ENCODE measurements at places on chromosomes 13 and 19.

DNA sequence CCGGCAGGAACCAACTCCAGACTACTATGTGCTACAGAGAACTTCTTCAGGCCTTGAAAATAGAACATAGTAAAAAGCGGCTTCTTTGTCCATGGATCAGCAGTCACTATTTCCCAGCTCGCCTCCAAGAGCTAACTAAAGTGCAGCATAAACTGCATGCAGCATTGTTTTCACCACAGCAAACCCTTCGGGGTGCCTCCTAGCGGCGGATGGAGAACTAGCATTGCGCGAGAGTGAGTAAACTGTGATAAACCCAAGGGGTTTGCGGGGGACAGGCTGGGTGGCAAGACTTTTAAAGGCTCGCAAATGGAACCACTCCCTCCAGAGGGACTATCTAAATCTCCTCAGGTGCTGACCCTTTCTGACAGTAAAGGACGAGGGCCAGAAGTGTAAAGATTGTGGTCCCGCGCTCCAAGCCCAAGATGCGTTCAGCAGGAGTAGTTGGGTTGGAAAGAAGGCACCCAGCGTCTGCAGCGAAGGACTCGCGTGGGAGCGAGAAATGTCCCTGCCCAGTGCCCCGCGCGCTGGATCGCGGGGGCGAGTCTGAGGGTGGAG, 21.5 kb upstream of the SGCG start:
- DNase-seq = no peak

DNA sequence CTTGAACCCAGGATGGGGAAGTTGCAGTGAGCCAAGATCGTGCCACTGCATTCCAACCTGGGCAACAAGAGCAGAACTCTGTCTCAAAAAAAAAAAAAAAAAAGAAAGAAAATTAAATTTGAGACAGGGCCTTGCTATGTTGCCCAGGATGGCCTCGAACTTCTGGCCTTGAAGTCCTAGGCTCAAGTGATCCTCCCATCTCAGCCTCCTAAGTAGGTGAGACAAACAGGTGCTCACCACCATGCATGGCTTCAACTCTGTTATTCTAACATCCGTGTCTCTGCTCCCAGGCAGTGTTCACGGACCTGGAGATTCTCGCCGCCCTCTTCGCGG, 40.3 kb downstream of the PDE4A start:
- DNase-seq = no peak

GRCh38 chr13:74575729-74576125, 441.5 kb upstream of the KLF12 start:
- peak; percentile 64 for DNase-seq

DNA sequence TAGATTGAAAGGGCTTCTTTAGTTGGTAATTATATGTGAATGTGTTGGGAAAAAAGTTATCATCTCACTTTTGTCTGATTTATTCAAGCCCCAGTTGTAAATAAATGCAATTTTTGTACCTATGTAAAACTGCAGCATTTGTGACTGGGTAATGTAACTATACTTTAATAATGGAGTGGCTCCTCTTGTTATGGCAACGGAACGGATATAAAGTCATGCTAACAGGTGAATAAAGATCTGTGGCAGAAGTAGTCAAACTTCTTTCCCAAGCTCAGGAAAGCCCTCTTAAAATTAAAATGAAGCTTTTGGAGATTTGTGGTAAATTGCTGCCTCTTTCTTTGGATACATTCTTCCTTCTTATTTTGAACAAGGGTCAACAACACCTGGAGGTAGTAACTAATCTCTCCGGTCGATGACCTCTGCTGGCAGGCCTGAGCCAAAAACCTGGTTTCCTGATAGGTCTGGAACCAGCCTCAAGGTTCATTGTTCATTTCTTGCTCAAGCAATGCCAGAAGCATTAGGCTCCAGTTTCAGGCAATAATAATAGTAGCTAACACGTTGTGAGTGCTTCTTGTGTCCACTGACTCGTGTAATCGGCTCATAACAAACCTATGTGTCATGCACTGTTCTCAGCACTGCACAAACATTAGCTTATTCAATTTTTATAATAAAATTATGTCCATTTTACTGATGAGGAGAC, 313.4 kb upstream of the DACH1 start:
- DNase-seq = no peak

- no peak for DNase-seq
These were observed 512 bp downstream of the MED4 start for GRCh38 chr13:48094404-48094780.

GRCh38 chr13:44234566-44234965, 139.1 kb upstream of the SERP2 start:
- no peak for DNase-seq

GRCh38 chr13:77338329-77338728, 11.4 kb upstream of the MYCBP2 start:
- no peak for DNase-seq

GRCh38 chr19:13347367-13347766, 158.9 kb downstream of the CACNA1A start:
- no peak for DNase-seq

GRCh38 chr13:110239280-110240125, 67.5 kb downstream of the COL4A1 start:
- DNase-seq = no peak

- DNase-seq = no peak
These were observed 24.9 kb downstream of the SLC8A2 start for GRCh38 chr19:47446534-47447469.

GRCh38 chr13:40631605-40632004, 34.8 kb downstream of the FOXO1 start:
- DNase-seq = no peak

DNA sequence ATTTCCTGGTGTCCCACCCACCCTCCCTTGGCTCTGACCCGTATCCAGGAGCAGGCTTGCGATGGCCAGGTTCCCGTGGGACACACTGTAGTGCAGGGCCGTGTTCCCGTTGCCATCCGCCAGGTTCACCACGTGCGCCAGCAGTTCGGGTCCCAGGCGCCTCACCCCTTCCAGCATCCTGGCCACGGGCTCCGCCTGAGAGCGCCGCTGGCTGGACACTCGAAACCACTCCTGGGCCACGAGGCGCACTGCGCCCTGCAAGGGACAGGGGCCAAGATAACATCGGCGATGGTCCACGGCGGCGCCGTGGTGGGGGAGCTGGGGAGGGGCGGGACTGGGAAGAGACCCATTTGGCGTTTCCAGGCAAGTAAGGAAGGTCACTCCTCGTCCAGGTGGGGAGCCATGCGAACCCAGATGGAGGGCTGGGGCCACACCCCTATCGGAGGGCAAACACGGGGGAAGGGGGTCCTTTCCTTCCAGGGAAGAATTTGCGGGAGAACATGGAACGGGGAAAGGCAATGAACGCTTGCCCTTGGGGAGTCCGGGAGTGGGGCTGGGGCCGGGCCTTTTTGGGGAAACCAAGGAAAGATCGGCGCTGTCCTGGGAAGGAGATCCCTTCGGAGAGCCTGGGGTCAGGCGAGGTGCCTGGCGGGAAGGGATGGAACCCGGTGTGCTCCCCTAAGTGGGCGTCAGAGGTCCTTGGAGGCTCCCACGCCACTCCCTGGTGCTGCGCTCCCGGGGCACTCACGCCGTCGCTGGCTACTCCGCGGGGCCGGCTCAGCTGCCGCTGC, 9.9 kb downstream of the KANK3 start:
- DNase-seq = no peak

GRCh38 chr13:84997858-84998257, 801.4 kb downstream of the SLITRK6 start:
- DNase-seq = no peak

DNA sequence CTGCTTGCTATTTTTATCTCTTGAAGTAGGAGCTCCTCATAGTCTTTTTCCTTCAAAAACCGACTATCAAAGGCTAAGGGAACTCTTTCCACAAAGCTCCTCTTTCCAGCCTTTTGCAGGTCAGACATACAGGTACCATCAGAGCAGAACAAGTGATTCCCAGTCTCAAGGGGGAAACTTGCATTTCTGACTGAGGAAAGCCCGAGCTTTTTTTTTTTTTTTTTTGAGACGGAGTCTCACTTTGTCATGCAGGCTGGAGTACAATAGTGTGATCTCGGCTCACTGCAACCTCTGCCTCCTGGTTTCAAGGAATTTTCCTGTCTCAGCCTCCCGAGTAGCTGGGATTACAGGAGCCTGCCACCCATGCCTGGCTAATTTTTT, 32.0 kb downstream of the RUBCNL start:
- no peak for DNase-seq

- no peak for DNase-seq
These were observed 5.0 kb downstream of the TEAD2 start for GRCh38 chr19:49357186-49357585.

- DNase-seq = peak; percentile 68
These were observed 990 bp downstream of the MYO9B start for GRCh38 chr19:17076543-17076991.

GRCh38 chr13:105184201-105184600, 1351.3 kb downstream of the EFNB2 start:
- no peak for DNase-seq

- DNase-seq = peak; percentile 69
These were observed 1.2 kb upstream of the ZNF574 start for GRCh38 chr19:42074513-42075363.

- DNase-seq = no peak
These were observed 30.7 kb downstream of the GPR180 start for GRCh38 chr13:94632226-94632980.

DNA sequence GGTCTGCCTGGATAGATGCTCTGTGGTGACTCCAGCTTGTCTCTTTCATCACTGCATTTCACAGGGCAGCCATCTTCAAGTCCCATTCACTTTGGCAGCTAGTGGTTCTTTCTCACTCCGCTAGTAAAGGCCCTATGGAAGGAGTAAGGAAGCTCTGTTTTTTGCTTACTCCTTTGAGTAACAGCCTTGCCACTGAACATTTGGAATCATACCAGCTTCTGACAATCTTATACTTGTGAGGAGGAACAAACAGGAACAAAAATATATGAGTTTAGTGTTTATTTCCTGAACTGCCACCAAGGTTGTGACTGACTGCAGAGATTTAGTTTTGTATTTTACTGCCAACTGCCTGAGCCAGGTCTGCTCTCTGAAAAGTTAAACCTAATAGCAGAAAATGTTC, 38.7 kb downstream of the KCTD4 start:
- no peak for DNase-seq

DNA sequence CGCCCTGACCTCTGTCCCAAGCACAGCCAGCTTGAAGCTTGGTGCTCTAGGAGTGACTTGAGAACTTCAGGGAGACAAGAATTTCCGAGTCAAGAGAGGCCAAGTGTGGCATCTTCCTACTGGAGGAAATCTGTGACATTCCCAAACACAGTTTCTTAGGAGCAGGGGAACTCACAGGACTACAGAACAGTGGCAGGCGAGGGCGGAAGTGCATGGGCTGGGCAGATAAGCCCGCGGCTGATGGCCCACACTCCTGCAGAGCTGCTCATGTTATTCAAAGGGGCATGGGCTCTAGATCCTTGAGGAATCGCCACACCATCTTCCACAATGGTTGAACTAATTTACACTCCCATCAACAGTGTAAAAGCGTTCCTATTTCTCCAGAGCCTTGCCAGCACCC, 168.8 kb downstream of the KATNAL1 start:
- DNase-seq = no peak

GRCh38 chr19:46660008-46660517, 919 bp downstream of the DACT3 start:
- peak; percentile 53 for DNase-seq

GRCh38 chr13:108451121-108451520, 178.3 kb upstream of the MYO16 start:
- DNase-seq = no peak

DNA sequence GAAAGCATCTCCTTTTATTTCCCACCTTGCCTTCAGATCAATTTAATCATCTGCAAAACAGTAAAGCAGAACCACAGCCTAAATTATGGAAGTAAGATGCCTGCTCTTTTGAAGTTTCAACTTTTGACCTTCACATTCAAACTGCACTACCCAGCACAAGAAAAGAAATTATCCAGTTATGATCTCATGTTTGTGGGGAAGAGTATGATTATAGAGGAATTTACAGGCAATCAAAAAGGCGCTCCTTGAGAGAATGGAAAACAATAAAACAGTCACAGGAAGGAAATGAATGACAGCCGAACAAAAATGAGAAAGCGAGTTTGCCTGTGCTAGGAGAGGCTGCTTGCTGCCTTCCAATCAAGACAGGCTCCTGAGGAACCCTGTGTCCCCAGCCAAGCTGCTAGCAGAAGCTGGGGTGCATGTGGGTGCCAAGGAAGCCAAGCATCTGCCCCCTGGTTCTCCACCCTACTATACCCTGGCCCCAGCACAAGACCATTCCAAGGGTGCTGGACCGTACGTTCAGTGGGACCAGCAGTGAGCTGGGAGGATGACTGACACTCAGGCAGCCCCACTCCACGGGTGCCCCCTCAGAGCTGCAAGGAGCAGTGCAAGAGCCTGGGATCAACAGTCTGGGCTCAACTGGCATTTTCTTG, 47.8 kb downstream of the PEPD start:
- no peak for DNase-seq

GRCh38 chr13:72004784-72005374, 137.9 kb upstream of the DACH1 start:
- DNase-seq = no peak

- no peak for DNase-seq
These were observed 16.8 kb downstream of the SLAIN1 start for GRCh38 chr13:77714119-77714755.

- no peak for DNase-seq
These were observed 49.7 kb downstream of the ESD start for GRCh38 chr13:46747031-46747820.

Measured in stimulated activated effector memory CD8-positive, alpha-beta T cell treated with anti-CD3 and anti-CD28 coated beads, Interleukin-12 subunit alpha, Interleukin-12 subunit beta, amount 100 ng/mL, for 72 hours (primary cell).